Caco-2 (cell line): ENCODE measurements at places on chromosomes 6 and 20. TPM values are rescaled to one million over a fixed set of nuclear protein-coding genes. Genes with fewer than 3 reads are reported as not detected.

GRCh38 chr6:161465403-161465802 lies 191.5 kb upstream of the AGPAT4 start:
- DNase-seq = no peak

GRCh38 chr20:47775841-47776240 lies 9.4 kb downstream of the SULF2 start:
- no peak for DNase-seq

BPI gene
- total RNA-seq = not detected in 2 replicates

DNA sequence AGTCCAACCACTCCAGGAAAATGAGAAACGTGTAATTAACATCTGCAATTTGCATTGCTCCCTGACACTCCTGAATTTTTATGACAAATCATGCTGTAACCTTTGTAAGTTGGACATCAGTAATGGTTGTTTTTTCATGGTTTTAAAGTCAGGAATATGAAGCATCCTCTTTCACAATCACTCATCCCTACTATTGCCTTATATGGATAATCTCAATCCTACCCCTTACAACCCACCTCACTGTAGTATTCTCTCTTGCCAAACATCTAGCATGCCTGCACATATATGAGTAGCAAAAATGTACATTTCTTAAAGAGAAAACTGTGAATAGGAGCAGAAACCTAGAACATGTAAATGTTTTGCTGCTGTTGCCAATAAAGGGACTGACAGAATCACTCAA lies 729.5 kb downstream of the KIF16B start:
- no peak for DNase-seq

DNA sequence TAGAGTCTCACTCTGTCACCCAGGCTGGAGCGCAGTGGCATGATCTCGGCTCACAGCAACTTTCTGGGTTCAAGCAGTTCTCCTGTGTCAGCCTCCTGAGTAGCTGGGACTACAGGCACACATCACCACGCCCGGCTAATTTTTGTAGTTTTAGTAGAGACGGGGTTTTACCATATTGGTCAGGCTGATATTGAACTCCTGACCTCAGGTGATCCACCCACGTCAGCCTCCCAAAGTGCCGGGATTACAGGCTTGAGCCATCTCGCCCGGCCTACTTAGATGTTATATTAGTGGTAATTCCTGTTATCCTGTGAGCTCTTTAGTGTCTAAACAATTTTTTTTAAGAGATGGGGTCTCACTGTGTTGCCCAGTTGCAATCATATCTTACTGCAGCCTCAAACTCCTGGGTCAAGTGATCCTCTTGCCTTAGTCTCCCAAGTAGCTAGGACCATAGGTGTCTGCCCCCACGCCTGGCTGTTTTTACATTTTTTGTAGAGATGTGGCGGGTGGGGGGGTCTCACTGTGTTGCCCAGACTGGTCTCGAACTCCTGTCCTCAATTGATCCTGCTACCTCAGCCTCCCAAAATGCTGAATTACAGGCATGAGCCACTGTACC lies 3.9 kb upstream of the C4A start:
- no peak for DNase-seq

DNA sequence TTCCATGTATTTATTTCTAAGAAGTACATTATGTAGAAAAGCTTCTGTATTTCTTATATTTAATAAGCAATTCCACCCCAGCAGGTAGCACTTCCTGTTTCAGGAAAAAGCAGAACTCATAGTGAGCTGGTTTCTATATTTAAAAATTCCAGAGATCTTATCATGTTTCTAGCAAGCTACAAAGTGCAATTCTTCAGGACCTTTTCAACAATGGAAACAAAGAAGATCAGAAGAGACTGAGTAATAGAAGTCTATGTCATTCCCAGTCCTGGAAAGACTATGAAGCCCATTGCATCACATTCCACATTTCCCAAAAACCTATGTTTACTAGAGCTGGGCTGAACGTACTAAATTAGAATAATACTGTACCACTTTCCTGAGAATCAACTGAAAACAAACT lies 302.6 kb upstream of the NRSN1 start:
- DNase-seq = no peak

ARMH2 gene
- total RNA-seq = not detected in 2 replicates

DNA sequence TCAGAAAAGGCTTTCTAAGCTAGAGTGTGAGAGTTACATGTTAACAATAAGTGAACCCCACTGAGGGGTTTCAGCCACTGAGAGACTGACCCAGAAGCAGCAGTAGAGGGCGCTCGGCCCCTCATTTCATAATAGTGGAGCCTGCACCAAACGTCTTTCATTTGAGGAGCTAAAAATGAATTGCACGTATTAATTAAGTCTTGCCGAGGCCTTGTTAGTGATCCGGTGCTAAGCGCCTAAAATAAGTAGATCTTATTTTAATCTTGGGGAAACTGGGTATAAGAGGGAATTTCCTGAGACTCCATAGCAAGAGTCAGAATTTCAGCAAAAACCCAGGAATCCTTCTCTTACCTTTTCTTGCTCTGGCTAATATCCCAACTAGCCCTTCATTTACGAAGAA lies 209.7 kb downstream of the FARS2 start:
- peak; percentile 50 for DNase-seq

RSPH3 gene
- total RNA-seq = 3.0 and 3.4 TPM in 2 replicates

DNA sequence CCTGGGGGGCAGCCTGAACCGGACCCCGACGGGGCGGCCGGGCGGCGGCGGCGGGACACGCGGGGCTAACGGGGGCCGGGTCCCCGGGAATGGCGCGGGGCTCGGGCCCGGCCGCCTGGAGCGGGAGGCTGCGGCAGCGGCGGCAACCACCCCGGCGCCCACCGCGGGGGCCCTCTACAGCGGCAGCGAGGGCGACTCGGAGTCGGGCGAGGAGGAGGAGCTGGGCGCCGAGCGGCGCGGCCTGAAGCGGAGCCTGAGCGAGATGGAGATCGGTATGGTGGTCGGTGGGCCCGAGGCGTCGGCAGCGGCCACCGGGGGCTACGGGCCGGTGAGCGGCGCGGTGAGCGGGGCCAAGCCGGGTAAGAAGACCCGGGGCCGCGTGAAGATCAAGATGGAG lies 636 bp downstream of the SRF start:
- no peak for DNase-seq

DNA sequence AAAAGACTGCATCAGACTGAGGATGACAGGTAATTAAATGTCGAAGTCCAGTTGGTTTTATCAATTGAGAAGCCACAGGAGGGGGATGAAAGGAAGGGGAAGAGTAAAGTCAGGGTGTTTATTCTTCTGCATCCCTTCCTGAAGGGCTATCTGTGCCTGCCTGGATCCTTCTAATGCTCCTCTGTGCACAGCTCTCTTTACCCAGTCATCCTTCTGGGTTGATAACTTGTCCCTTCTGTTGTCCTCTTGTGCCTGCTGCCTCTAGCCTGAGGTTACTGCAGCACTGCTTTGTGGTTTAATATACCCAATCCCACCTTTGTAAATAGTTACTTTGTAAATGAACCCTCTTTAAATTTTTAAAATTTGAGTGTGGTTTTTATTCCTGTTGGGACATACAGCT lies 1127.3 kb downstream of the EPHA7 start:
- no peak for DNase-seq

GRCh38 chr6:16651871-16652270 lies 109.4 kb downstream of the ATXN1 start:
- no peak for DNase-seq

EYA4 gene
- total RNA-seq = not detected in 2 replicates

LBP gene
- total RNA-seq = not detected in 2 replicates

GRCh38 chr6:107616775-107617174 lies 126.9 kb downstream of the SOBP start:
- DNase-seq = no peak

ACSS1 gene
- total RNA-seq = 81.9 and 113 TPM in 2 replicates

- peak; percentile 47 for DNase-seq
Observed at GRCh38 chr6:88983532-88983931, 20.1 kb upstream of the RNGTT start.

- no peak for DNase-seq
Observed at GRCh38 chr6:133236932-133237331, 4.2 kb upstream of the EYA4 start.

FAXC gene
- 0.16 and 0.86 TPM in 2 replicates for total RNA-seq

- DNase-seq = peak; percentile 44
Observed at GRCh38 chr20:4244700-4245485, 229.5 kb upstream of the RNF24 start.

RAD21L1 gene
- not detected in 2 replicates for total RNA-seq

GRCh38 chr6:2396846-2397630 lies 151.6 kb upstream of the GMDS start:
- DNase-seq = no peak

HLA-DQB2 gene
- not detected in 2 replicates for total RNA-seq

- DNase-seq = no peak
Observed at GRCh38 chr6:105453968-105454367, 51.1 kb upstream of the PREP start.

DNA sequence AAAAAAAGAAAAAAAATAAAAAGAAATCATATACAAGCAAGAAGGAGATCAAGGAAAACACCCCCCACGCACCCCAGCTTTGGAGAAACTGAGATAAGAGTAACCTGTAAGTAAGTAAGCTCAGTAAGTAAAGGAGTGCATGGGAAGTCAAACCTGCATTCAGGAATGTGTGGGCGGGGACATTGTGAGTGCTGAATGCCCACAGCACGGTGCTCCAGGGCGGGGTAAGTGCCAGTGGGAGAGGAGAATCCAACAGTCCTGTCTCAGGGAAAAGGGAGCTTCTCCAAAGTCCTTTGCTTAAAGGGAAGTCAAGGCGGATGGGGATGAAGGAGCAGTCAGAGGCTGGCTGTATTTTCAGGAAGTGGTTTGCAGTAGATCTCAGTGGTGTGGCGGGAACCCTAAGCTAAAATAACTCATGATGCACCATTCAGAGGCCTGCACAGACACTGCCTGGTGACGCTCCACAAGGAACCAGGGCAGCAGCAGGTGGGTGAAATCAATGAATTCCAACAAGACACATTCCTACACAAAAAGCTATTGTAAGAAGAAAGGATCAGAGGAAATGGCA lies 368.0 kb downstream of the QKI start:
- no peak for DNase-seq

IBTK gene
- 29.4 and 30.3 TPM in 2 replicates for total RNA-seq

GRCh38 chr6:111992851-111993250 lies 61.1 kb upstream of the CCN6 start:
- DNase-seq = no peak

SALL4 gene
- total RNA-seq = 75.8 and 84.5 TPM in 2 replicates

- no peak for DNase-seq
Observed at GRCh38 chr20:32756156-32756555, 6.0 kb upstream of the DNMT3B start.

PTK6 gene
- 0.42 and 0.64 TPM in 2 replicates for total RNA-seq

IP6K3 gene
- total RNA-seq = 0.44 and 0.45 TPM in 2 replicates
